Activated naive CD4-positive, alpha-beta T cell treated with Interleukin-2 at 50 U/mL for 16 hours (primary cell): ENCODE measurements at places on chromosomes 11 and 22.
A peak's percentile ranks its signal among the peaks of the same experiment; 100 is the strongest.

DNA sequence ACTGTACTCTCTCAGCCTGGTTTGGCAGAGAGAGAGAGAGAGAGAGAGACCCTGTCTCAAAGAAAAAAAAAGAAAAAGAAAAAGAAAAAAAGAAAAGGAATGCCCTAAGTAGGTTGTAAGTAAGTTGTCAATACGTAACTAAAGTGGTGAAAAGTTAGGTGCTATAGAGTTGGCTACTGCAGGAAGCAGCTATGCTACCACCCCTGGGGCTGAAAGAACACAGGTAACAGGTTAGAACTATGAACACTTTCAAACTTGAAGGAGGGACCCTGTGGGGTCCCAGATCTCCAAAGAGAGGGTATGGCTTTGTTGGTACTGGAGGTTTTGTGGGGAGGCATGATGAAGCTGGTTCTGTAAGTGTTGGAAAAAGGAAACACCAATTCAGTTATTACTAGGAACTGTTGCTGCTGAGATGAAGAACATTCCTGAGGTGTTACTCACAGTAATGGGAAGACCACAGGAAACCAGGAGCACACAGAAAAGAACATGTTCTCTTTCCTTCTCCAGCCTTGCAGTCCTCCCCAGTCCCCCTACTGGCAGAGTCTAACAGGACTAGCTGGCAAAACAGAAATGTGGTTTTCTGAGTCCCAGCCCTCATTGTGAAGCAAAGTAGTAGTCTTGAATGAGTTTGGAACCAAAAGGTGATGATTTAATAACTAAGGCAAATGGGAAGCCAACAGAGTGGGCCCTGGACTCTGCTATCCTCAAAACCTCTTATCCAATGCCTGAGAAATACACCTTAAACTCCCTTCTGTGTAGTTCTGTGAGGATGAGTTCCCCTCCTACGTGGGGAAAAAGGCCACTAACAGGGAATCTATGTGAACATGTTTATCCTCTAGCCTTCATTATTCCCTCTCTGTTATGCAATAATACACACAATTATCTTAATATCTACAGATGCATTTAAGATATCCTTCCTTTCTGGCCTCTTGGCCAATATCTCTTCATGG is 427.0 kb upstream of the DDI1 start:
- no peak for DNase-seq

DNA sequence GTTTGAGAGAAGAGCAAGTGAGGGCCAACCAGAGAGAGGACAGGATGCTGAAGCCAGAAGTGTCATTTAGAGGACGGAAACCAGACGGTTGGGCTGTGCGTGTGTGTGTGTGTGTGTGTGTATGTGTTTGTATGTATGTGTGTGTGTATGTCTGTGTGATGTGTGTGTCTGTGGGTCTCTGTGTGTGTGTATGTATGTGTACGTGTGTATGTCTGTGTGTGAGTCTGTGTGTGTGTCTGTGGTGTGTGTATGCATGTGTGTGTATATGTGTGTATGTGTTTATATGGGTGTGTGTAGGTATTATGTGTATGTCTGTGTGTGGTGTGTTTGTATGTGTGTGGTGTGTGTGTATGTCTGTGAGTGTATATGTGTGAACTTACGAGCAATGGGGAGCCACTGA is 77.7 kb upstream of the EIF3D start:
- DNase-seq = no peak

DNA sequence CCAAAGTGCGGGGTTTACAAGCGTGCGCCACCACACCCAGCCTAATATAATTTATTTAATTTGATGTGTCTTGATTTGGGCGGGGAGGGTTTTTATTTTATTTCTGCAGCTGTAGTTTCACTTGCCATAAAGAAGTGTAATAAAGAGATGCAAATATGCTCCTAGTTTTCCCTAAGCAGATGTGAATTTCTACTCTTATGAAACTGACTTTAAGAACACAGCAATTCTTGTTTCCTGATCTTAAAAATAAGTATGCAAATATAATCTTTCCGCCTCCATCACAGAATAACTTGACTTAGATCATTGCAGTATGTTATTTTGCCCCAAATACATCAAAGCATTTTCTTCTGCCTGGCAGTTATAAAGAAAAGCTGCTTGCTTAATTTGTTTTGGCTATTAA is 4.4 kb downstream of the SPCS2 start:
- DNase-seq = no peak

- no peak for DNase-seq
These were observed 43.3 kb downstream of the ENDOD1 start for GRCh38 chr11:95132956-95133355.

DNA sequence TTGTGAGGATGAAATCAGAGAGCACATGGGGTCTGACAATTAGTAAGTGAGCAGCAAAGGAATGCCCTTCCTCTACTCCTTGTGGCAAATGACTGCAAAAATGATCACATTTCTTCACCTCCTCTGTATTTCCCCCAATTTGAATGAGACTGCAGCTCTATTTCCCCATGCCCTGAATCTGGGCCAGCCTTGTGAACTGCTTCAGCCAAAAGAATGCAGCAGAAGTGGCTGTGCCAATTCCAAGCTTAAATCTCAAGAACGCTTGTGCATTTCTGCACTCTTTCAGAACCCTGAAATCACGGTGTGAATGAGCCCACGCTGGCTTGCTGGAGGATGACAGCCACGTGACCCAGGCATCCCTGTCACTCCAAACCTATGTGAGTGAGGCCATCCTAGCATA is 9.9 kb downstream of the SLC43A3 start:
- DNase-seq = no peak

DNA sequence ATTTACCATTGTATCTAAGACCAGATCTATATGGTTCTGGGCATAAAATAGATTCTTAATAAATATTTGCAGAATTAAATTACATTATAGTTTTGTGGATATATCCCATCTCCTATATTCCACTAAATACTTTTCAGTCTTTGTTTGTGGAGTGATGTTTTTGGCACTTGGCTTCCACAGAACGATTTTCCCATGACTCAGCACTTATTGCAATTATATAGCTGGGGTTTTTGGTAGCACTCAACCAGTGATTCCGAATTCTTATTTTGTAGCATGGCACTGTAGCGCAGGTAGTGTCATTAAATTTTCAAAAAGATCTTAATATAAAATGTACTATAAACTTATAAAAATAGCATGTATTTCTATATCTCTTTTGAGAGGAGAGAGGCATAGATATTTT is 221.2 kb downstream of the TRPC6 start:
- no peak for DNase-seq

DNA sequence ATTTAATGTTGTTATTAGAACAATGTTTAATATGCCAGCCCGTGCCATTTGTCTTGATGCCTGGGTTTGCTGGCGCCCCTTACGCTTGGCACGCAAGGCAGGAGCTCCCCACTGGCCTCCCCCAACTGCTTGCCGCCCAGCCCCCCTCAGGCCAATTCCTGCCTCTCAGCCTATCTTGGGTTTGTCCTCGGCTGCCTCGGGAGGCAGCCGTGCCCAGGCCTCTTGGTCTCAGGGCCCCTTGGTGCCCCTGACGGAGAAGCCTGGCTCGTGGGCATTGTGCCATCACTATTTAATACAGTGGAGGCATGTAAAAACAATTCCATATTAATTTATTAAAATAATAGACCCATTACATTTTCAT is 119.8 kb downstream of the KCNQ1OT1 start:
- DNase-seq = no peak

- no peak for DNase-seq
These were observed 12.0 kb upstream of the LGALS2 start for GRCh38 chr22:37591823-37592404.

GRCh38 chr22:47201186-47201995 is 438.9 kb downstream of the TBC1D22A start:
- DNase-seq = no peak

GRCh38 chr11:115924744-115925567 is 420.7 kb upstream of the CADM1 start:
- DNase-seq = peak; percentile 2

DNA sequence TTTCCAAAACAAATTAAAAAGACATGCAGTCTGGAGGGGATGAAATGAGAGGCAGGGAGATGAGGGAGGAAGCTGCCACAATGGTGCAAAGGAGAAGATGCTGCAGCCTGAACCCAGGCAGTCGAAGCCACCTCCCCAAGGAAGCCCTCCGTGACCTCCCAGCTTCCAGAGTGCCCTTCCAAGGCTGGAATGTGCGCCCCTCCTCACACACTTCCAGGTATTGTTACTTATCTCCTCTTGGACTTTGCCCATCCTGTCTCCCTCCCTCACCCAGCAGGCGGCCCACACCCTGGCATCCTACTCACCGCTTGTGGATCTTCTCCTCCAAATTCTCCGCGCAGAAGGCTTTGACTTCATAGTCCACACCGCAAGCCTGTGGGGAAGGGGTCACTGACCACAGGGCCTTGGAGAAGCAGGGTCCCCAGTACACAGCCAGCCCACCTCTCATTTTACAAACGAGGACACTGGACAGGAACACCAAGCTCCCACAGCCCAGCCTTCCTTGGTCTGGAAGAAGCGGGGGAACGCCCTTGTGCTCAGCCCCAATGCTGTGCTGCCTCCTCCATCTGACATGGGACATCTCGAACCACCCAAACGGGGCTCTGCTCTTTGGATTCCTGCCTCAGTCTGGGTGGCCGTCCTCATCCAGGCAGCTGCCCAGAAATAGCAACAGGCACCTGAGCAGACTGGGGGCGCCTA is 40.3 kb downstream of the TPBGL start:
- DNase-seq = no peak

GRCh38 chr11:62774407-62774806 is 3.2 kb downstream of the TAF6L start:
- no peak for DNase-seq
